ENCODE measurements at places on chromosomes 2 and 18.

DNA sequence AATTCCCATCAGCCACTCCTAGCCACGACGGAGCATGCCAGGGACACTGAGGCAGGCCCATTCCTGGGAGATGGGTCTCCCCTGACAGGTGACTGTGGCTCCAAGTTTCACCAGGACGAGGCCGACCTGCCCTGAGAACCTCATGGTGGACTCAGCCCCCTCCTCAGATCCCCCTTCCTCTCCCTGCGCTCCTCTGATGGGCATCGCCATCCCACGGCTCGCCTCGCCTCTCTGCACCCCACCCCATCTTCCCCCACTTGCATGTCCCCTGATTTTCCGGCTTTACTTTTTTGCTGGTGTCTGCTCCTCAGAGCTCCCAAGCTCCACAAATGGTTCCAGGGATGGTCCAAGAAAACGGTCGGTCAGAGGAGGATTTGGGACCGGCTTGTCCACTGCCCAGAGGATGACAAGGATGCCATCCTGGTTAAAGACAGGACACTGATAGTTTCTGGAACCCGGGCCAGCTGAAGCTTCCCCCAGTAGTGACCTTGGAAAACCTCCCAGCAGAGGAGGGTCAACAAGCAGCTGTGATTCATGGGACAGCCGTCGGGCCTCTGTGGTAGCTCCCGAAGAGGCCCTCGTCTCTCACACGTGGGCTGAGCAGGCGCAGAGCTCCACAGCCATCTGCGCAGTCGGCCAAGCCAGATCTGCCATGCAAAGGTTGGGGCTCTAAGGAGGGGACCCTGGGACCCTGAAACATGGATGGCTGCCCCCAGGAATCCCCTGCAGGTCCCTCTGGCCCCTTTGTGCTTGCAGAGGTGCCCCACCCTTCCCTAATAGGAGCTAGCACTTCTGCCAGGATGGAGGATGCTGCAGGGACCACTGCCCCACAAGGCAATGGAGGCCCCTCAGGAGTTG, 87.8 kb upstream of the SLC66A3 start:
- no peak for DNase-seq

- no peak for DNase-seq
Measured at GRCh38 chr2:8488001-8488738, 193.7 kb upstream of the ID2 start.

DNA sequence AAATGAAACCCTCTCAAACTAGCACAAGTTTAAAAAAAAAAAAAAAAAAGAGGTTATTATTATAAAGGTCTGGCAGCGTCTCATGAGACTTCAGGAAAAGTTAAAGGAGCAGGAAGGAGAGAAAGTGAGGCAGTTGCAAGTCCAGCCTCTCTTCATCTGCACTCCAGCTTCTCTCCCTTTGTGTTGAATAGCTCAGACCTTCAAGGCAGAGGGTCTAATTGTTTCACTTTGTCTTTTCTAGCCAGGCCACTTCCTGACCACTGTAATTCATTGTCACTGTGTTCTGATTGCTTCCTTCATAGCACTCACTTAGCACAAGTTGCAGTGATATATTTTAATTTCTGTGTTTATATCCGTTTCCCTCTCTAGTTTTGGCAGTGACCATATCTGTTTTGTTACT, 99.9 kb downstream of the SPATS2L start:
- DNase-seq: no peak

GRCh38 chr18:12906119-12906518, 22.1 kb upstream of the PTPN2 start:
- no peak for DNase-seq

- DNase-seq: no peak
Measured at GRCh38 chr2:44192646-44193045, 24.0 kb downstream of the PPM1B start.

DNA sequence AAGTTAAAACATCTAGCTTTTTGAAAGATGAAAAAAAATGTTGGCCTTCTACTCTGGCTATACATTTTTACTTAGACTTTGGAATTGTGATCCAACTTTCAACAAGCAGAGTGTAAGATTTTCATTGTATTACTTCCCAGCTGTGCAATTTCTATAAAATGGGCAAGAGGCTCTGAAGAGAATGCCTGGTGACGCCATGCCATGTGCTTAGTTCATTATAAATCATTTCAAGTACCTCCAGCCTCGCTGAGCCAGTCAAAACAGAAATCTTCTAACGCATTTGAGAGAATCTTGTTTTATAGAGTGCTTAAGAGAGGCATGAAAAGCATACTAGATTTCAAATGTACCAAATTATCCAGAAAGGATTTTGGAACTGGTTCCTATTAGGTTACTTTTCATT, 10.1 kb upstream of the STK17B start:
- no peak for DNase-seq

GRCh38 chr2:88123975-88124917, 3.6 kb downstream of the FABP1 start:
- DNase-seq: no peak

DNA sequence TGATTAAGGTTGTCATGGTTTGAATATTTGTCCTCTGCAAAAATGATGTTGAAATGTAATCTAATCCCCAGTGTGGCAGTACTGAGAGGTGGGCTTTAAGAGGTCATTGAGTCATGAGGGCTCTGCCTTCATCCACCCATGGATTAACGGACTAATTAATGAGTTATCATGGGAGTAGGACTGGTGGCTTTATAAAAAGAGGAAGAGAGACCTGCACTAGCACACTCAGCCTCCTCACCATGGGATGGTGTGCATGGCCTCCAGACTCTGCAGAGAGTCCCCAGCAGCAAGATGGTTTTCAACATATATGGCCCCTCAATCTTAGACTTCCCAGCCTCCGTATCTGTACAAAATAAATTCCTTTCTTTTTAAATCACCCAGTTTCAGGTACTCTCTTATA, 41.0 kb downstream of the DTNB start:
- no peak for DNase-seq

- peak; percentile 32 for DNase-seq
Measured at GRCh38 chr18:64119916-64120315, 29.0 kb downstream of the LINC00305 start.

GRCh38 chr2:102436323-102436722, 13.4 kb downstream of the IL18RAP start:
- no peak for DNase-seq

DNA sequence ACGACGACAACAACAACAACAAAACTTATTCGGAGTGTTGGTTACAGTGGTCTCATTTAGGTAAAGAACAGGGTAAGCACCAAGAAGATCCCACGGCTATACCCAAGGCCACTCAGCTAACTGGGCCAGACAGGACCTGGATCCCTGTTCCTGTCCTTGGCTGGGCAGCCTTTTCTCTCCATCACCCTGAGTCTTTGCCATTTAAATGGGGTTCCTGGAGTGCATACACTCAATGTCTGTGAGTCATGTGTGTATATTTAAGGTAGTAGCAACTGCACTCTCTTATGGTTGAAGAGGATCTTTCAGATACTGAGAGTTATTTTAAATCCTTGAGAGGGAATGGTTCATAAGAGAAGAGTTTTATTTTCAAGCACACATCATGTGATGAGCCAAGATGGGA, 35.3 kb downstream of the ADCYAP1 start:
- no peak for DNase-seq

- peak; percentile 91 for DNase-seq
Measured at GRCh38 chr2:9630117-9630735, 571 bp downstream of the YWHAQ start.

DNA sequence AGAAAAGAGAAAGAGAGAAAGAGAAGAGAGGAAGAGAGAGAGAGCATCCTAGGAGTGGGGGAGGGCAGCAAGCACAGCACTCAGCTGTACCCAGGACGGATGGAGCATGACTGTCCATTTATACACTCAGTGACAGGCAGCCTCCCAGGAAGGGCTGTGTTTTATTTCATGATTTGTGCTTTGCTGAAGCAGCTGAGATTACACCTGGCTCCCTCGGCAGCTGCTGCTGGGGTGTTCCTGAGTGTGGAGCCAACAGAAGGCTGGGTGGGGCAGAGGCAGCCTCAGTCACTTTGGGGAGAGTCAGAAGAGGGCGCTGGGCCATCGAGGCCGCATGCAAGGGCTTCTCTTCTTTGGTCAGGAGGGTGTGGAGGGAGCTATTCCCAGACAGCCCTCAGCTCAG, 47.8 kb upstream of the TEX51 start:
- peak; percentile 27 for DNase-seq

DNA sequence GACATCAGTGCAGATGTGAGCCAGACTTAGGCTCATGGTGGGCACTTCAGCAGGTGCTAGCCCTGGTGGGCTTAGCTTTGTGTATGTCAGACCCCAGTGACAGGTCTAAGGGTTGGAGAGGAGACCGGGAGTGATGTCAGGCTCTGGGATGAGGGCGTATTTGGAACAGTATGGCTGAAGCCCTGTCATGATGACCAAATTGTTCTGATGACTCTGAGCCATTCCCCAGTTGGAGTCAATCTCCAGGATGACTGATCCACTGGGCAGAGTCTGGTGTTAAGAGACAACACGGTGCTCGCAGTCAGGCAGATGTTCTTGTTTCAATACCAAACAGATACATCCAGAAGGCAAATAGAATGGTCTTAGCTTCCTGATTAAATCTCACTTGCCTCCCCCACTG, 241.5 kb downstream of the SOX11 start:
- no peak for DNase-seq

GRCh38 chr2:57444752-57445430, 601.7 kb upstream of the VRK2 start:
- DNase-seq: no peak

GRCh38 chr2:217065012-217065290, 205.1 kb upstream of the TNP1 start:
- DNase-seq: no peak

All from NCI-H2081 (cell line).